ENCODE measurements at places on chromosomes 11 and 22. TPM values are rescaled to one million over a fixed set of nuclear protein-coding genes. Genes with fewer than 3 reads are reported as not detected.

The SPTBN2 gene
- 0.04 TPM for polyA plus RNA-seq

The SCN3B gene
- polyA plus RNA-seq: not detected

The TSGA10IP gene
- polyA plus RNA-seq: not detected

The OR56B4 gene
- polyA plus RNA-seq: not detected

The C11orf97 gene
- polyA plus RNA-seq: not detected

The SLC5A1 gene
- not detected for polyA plus RNA-seq

The CDC42BPG gene
- polyA plus RNA-seq: 0.38 TPM

The C2CD2L gene
- polyA plus RNA-seq: 4.0 TPM

The ACTN3 gene
- not detected for polyA plus RNA-seq

Measured in naive thymus-derived CD8-positive, alpha-beta T cell (primary cell).